ENCODE measurements at places on chromosomes 4 and X.

DNA sequence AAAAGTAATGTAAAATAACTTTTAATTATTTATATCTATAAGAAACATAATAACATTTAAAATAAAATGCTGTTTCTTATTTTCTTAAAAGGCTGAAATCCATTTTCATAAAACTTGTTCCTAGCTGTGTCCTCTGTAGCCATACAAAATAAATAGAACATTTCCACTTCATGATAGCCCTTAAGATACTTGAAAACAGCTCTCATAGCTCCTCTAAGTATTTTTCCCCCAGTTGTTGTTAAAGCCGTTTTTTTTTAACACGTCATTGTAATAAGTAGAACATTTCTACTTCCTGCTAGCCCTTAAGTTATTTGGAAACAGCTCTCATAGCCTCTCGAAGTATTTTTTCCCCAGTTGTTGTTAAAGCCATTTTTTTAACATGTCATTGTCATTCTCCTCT, 97.3 kb upstream of the SOX3 start:
- DNase-seq = no peak

GRCh38 chr4:151581570-151581969, 172.6 kb downstream of the FHIP1A start:
- no peak for DNase-seq

DNA sequence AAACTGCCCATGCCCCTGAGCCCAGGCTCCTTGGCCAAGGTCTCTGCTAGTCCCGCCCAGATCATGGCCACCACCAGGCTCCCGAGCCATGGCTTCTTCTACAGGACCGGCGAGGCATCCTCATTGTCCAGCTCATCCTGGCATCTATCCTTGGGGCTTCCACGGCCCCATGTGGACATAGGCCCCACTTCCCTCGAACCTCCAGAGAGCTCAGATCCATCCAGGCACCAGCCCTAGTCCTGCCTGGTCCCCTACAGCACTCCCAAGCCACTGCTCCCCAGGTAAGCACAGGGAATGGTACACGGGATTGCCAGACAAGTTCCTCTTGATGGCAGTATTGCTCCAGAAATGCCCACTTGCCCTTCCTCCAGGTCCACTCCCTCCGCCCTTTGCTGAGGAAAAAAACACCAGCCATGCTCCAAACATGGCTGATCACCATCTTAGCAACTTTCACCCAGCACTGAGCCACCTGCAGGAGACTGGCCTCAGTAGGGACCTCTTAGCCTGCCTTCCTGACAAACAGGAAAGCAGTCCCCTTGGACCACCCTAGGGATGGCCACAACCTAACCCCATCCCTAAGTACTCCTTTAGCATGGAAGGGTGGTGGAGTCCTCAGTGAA, 272.1 kb upstream of the AGTR2 start:
- DNase-seq = no peak

- peak; percentile 61 for DNase-seq
Observed at GRCh38 chrX:41009850-41010846, 75.1 kb upstream of the USP9X start.

GRCh38 chr4:77631276-77631675, 25.7 kb downstream of the CXCL13 start:
- peak; percentile 11 for DNase-seq

- no peak for DNase-seq
Observed at GRCh38 chrX:147174591-147174990, 360.0 kb upstream of the CXorf51A start.

DNA sequence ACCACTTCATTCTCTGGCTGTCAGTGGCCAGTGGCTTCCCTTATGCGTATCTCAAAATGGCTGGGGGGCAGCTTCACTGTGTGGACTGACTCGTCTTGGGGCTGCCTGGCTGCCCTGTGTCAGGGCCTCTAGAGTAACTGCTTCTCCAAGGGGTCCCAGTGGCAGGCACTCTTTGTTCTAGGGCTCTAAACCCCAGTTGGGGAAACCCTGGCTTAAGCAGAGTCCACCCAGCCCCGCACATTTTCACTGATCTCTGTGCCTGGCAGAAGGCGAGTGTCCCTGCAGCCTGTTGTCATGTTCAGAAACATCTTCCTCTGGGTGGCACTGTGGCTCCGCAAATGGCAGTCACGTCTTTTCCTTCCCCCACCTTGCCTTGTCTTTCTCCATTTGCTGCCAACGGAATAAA, 59.7 kb downstream of the NBDY start:
- DNase-seq = no peak

DNA sequence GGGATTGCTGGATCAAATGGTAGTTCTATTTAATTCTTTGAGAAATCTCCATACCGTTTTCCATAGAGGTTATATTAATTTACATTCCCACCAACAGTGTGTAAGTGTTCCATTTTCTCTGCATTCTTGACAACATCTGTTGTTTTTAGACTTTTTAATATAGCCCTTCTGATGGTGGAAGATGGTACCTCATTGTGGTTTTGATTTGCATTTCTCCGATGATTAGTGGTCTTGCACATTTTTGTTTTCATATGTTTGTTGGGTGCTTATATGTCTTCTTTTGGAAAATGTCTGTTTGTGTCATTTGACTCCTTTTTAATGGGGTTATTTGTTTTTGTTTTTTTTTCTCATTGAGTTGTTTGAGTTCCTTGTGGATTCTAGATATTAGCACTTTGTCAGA, 75.3 kb upstream of the PUDP start:
- no peak for DNase-seq

- DNase-seq = no peak
Observed at GRCh38 chr4:108947526-108947925, 184.7 kb upstream of the ETNPPL start.

- no peak for DNase-seq
Observed at GRCh38 chr4:104966349-104967033, 180.2 kb upstream of the TET2 start.

- DNase-seq = no peak
Observed at GRCh38 chr4:1640190-1640589, 43.9 kb downstream of the FAM53A start.

GRCh38 chr4:149277705-149278104, 537.9 kb downstream of the IQCM start:
- no peak for DNase-seq

- DNase-seq = no peak
Observed at GRCh38 chr4:35933901-35934300, 310.4 kb downstream of the ARAP2 start.

- no peak for DNase-seq
Observed at GRCh38 chr4:181478656-181479055, 764.5 kb upstream of the TENM3 start.

DNA sequence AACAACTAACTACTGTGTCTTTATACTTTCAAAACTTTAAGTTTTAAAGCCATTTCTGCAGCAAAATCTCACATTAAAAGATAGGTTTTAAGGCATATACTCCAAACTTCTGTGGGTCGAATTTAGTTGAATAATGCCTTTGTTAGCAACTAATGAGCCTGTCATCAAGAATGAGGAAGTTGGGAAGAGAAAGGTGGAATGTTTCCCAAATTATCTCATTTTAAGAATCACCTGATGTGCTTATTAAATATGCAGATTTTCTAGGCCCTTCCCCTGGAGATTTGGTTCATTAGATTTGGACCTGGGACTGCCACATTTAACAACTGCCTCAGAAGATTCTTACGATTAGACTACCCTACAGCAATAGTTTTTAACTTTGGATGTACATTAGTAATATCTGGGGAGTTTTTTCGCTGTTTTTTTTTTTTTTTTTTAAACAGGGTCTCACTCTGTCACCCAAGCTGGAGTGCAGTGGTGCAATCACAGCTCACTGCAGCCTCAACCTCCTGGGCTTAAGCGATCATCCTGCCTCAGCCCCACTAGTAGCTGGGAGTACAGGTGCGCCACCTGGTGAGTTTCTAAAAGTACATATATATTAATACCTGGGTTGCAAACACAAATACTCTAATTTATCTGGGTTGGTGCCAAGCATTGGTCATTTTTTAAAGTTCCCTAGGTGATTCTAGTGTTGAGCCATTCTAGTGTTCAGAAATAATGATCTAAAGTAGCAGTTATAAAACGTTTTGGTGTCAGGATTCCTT, 16.1 kb upstream of the TASL start:
- DNase-seq = peak; percentile 4

DNA sequence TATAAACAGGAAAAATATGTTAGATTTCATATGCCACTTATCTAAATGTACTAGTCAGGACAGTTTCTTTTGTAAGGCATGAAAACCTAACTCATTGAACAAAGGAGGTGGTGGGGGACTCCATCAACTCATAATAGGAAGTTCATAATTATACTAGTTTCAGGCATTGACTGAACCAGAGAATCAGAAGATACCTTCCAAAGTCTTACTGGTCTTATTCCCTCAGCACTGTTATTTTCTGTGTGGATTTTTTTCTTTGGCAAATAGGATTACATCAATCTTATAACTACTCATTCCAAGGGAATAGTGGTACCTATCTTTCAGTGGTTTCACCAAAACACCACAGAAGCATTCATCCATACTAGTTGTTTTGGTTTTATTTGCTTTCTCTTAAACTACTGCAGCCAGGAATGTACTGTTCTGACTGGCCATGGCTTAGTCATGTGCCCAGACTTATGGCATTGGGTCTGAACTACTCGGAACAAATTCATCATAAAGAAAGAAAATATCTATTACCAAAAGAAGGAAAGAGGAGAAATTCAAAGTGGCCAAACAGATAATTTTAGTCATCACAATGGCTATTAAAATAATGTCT, 273.9 kb downstream of the ARAP2 start:
- DNase-seq = no peak

DNA sequence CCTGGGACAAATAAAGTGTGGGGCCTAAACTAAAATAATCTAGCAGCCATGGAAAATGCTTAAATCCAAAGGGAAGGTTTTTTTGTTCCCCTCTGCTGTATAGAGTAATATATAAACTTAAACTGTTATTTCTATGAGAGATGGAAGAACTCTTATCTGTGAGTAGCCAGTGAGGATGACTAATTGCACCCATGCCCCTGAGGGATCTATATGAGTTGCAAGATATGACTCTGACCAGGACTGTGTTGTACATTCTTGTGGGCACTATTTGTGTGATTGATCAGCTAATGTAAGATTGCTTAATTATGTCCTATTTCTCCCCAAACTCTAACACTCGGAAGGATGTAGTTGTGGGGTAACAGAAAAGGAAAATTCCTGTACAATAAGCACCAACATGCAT, 35.2 kb upstream of the AMBN start:
- no peak for DNase-seq

GRCh38 chr4:82422616-82423015, 7.6 kb downstream of the HNRNPDL start:
- DNase-seq = no peak

DNA sequence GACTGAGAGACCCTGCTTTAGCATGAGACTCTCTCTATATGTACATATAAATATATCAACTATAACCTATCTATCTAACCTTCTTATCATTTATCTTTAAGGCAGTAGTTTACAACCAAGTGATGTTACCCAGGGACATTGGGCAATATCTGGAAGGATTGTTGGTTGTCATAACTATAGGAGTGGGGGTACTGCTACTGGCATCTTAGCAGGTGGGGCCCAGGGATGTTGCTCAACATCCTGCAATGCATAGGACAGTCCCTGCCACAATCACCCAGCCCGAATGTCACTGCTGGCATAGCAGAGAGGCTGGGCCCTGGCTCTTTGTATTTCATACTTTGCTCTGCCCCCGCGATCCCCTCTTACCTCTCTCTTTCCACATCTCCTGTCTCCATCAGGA, 397.7 kb downstream of the IL15 start:
- DNase-seq = no peak

GRCh38 chr4:133402616-133403015, 253.5 kb downstream of the PCDH10 start:
- DNase-seq = no peak

DNA sequence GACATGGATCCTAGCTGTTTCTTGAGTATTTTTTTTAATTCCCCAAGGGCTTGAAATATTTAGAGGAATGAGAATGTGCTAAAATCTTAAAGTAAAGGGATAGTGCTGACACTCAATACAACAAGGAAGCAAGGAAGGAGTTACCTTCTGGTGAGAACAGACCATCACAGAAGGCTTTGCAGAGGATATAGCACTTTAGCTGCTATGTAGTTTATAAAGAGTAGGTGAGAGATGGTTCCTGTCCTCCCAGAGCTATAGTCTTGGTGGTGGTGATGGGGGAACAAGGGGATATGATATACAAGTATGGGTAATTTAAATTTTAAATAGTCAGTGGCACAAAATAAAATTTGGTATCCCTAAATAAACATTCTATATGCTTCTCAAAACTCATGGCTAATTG, 47.6 kb downstream of the MTHFD2L start:
- DNase-seq = no peak

DNA sequence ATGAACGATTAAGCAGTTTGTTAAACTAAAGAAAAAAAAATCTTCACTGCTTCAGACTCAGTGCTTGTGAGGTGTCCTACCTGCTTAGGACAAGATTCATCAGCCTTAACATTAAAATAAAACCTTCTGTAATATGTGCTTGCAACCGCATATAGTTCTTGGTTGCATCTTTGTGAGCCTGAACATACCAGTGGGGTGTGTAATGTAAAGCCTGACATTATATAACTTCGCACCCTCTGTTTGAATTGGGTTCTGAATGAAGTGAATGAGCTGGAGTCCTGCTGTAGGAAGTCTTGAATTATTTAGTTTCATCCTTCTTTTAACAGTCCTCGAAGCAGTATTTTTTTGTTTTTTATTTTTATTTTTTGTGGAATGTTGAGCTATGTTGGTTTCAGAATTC, 3.1 kb downstream of the KDM6A start:
- DNase-seq = no peak

GRCh38 chr4:48778431-48779094, 1.5 kb downstream of the FRYL start:
- DNase-seq = peak; percentile 22

DNA sequence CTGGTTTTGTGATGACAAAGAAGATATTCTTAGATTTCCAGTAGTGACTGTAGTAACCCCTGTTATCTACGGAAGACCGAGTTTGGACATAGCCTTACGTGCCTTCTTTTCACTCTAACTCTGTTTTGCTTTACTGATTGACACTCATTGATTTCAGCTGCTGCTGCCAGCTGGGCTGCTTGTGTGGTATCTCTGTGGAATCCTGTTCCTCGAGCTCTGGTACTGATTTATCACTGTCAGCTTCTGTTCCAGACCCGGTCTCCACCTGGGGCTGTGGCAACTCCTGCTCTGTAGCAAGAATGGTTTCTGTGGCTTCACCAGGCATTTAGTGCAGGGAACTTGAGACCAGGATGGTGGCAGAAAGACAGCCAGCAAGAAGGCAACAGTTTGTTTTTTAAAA, 24.6 kb upstream of the LAP3 start:
- DNase-seq = no peak

GRCh38 chr4:109959195-109959594, 46.5 kb downstream of the EGF start:
- DNase-seq = no peak

- DNase-seq = no peak
Observed at GRCh38 chr4:36209941-36210649, 34.2 kb downstream of the ARAP2 start.

DNA sequence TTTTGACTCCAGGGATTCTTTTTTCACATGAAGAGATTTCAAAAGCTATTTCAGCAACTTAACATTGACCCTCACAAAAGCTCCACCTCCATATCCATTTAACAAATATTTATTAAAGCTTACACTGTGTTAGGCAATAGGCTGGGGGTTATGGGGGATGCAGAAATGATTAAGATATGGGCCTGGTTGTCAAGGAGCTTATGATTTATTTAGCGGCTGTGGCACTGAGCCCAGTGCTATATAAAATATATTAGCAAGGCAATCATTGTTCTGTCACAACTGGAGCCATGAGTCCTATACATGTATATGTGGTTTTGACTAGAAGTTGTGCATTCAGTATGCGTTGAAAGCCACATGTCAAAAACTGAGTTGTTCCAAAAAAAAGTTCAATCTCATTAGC, 131.1 kb downstream of the GPC3 start:
- no peak for DNase-seq

- DNase-seq = no peak
Observed at GRCh38 chrX:68731254-68731653, 83.8 kb downstream of the STARD8 start.
